ENCODE measurements at places on chromosomes 2 and 18.

DNA sequence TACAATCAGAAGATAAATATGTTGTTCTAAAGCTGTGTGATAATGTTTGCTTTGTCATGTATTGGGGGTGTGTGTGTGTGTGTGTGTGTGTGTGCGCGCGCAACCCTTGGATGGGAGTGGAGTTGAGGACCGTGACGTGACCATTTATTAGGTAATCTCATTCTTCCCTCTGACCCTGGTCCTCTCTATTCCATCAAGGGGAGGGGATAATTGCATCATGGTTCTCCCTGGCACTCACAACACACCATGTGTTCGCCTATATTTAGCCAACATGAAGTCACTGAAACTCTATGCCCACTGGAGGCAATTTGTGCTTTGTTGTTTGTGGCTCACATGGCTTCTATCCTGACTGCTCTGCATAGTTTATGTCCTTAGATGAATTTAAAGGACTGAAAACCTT lies 79.8 kb upstream of the LRPPRC start:
- H3K4me1 ChIP-seq, result no peaks in the 10 kb centered on the region
- H3K27ac ChIP-seq, result no peak overlapping the region
- no peaks in the 10 kb centered on the region for H3K36me3 ChIP-seq

DNA sequence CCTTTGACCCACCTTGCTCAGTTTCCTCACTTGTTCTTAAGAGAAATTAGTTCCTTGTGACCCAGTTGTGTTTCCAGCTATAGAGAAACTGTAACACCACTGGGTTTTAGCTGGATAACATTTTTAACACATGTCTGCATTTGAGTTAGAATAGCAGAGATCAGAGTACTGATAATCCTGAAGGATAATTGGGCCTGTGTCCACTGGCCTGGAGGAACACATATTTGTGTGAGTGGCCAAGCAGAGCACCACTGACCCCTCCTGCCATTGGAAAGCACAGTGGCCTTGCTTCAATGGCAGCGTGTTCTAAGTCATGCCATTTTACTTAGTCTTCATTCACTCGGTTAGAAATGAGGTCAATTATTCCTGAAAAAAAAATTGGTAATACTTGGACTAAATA lies 42.6 kb downstream of the PKP4 start:
- H3K27me3 ChIP-seq, result no peaks in the 10 kb centered on the region
- no peaks in the 10 kb centered on the region for H3K4me1 ChIP-seq
- DNase-seq, result no peak
- H3K4me3 ChIP-seq, result no peak overlapping the region
- no peak overlapping the region for H3K27ac ChIP-seq
- peaks cover 4% of the 10 kb centered on the region for H3K36me3 ChIP-seq

- H3K4me3 ChIP-seq, result no peak overlapping the region
- H3K27me3 ChIP-seq, result no peaks in the 10 kb centered on the region
- no peak overlapping the region for H3K27ac ChIP-seq
- no peaks in the 10 kb centered on the region for H3K36me3 ChIP-seq
- H3K4me1 ChIP-seq, result no peaks in the 10 kb centered on the region
These were observed 15.1 kb downstream of the NMS start for GRCh38 chr2:100485396-100485795.

GRCh38 chr2:19287324-19287723 lies 71.1 kb downstream of the OSR1 start:
- H3K36me3 ChIP-seq, result no peaks in the 10 kb centered on the region
- no peaks in the 10 kb centered on the region for H3K27me3 ChIP-seq
- no peak for DNase-seq
- H3K4me3 ChIP-seq, result no peak overlapping the region
- no peak overlapping the region for H3K27ac ChIP-seq

DNA sequence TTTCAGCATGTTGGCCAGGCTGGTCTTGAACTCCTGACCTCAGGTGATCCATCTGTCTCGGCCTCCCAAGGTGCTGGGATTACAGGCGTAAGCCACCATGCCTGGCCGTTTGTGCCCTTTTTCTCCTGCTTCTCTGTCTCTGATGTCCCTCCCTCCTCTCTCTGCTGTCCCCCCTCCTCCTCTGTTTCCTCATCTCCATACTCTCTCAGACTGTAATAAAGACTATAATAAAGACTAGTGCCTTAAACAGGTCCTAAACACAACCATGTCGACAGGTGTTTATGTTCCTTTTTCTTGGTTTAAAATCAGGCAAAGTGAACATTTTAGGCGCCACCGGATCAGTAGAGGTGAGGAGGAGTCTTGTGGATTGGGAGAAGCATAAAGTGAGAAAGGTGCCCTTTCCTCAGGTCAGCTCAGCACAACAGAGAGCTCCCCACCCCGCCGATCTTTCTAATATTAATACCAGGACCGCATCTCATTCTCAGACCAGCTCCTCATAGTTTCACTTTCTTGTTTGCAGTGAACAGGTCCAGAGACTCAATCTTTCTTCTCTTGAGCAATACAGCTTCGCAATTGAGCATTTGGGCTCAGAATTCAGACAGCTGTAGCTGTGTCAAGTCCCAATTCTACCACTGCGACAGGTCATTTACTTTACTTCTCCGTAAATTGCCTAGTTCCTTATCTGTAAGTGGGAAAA lies 23.7 kb downstream of the TIMM21 start:
- no peak for DNase-seq
- H3K27ac ChIP-seq, result no peak overlapping the region
- peaks cover 23% of the 10 kb centered on the region for H3K27me3 ChIP-seq
- H3K4me1 ChIP-seq, result peaks cover 8% of the 10 kb centered on the region
- H3K36me3 ChIP-seq, result no peaks in the 10 kb centered on the region

DNA sequence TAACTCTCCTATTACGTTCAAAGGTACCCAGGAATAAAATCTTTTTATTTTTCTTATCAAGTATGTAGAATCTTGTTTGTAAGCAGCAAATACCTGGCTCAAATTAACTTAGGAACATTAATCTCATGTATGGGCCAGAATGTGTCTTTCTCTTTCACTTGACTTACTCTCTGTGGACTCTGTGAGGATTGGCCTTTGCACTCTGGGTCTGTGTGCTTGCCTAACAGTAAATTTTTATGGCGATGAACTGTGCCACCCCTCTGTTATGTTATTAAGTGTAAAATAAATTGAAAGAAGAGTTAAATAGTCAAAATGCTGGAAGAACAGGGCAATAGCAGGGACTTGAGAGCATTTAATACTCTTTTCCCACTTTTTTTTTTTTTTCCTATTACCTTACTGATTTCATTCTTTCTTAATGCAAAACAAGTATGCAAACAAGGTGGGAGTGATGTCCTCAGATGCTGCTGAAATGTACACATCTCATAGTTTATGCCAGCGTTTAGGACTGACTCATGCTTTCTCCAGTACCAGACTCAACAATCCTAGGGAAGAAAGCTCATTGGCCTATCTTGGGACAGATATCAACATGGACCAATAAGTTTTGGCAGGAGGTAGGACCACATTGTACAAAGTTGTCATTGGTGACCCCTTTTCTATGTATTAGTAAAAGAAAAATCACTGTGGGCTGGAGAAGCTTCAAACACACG lies 25.5 kb downstream of the LYPD6 start:
- peaks cover 4% of the 10 kb centered on the region for H3K27me3 ChIP-seq
- no peaks in the 10 kb centered on the region for H3K4me1 ChIP-seq
- no peak overlapping the region for H3K27ac ChIP-seq

GRCh38 chr18:55249550-55249949 lies 290.3 kb upstream of the CCDC68 start:
- H3K4me3 ChIP-seq, result no peak overlapping the region
- H3K4me1 ChIP-seq, result no peaks in the 10 kb centered on the region
- H3K36me3 ChIP-seq, result no peaks in the 10 kb centered on the region
- no peak overlapping the region for H3K27ac ChIP-seq
- H3K27me3 ChIP-seq, result no peaks in the 10 kb centered on the region
